ENCODE measurements at places on chromosomes 3 and 15.

GRCh38 chr15:64447536-64448315 lies 12.7 kb upstream of the ZNF609 start:
- no peak for DNase-seq

DNA sequence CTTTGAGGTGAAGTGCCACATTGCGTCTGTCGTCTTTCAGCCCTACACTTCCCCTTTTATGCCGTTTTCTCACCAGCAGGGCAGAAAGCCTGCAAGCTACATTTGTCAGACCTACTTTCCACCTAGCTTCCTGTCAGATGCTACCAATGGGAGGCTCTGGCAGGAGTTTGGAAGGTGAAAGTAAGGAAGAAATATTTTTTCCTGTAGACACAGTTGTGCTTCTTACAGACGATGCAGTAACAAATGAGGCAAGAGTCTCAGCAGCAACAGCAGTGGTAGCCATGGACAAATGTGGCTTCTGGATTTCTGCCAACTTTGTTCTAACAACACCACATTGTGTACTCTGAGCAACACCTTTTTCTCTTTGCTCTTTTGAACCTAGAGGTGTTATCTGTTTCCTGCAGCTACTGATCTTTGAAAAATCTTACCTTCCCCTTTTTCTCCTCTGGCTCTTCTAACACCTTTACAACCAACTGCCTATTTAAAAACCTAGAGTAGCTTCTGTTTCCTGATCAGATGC lies 70.6 kb upstream of the STT3B start:
- peak; percentile 26 for DNase-seq

DNA sequence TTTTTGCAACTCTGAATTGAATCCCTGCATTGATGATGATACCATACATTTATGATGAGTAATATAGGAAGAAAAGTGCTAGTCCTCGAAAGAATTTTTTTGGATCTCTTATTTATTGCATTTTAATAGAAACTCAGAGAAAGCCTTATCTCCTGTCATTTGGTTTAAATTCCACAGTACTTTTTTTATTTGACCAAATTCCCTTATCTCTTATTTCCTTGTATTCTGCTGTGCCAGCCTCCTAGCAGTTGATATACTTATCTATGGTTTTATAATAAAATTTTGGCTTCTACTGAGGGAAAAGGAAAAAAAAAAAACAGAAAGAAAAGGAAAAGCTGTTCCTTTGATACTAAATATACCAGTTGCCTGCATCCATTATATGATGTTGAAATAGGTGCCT lies 535.1 kb upstream of the NR2F2 start:
- DNase-seq, result no peak

DNA sequence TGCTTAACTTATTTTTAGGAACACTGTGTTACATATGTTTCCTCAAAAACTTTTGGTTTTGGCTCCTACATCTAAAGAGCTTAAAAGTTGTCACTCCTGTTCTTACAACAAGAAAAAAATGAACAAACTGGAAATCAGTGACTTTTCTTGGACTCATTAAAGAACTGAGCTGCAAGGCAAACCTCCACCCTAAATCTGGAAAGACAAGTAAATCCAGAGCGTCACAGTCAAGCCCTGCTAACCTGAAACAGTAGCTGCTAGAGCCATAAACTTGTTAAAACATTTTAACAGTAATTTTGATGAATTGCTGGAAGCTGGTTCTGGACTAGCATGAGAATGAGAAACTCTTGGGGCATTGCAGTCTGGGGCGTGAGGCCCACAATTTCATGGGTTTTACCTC lies 350.5 kb upstream of the COL8A1 start:
- no peak for DNase-seq

DNA sequence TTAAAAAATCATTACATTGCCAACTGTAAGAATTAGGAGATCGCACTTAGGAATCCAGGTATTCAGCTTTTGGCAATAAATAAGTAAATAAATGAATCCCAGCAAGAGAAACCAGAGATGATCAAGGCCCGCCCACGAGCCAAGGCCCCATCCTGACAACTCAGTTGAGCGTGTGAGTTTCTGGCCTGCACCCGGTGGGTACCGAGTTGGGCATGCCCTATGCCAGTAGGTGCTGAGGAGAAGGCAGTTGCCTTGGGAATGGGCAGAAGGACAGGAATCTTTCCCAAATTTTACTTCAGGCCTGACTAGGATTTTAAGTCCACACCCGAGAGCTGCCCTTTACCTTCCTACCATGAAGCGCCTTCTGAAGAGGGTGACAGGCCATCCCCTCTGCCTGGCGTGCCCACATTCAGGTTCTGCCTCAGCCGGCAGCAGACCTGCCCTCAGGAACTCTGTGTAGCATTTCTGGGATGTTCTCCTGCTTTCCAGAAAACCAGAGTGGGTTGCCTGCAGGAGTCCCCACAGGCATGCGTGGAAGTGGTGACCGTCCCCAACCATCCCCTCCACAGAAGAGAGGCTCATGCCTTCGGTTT lies 99.3 kb upstream of the ALDH1A3 start:
- no peak for DNase-seq

DNA sequence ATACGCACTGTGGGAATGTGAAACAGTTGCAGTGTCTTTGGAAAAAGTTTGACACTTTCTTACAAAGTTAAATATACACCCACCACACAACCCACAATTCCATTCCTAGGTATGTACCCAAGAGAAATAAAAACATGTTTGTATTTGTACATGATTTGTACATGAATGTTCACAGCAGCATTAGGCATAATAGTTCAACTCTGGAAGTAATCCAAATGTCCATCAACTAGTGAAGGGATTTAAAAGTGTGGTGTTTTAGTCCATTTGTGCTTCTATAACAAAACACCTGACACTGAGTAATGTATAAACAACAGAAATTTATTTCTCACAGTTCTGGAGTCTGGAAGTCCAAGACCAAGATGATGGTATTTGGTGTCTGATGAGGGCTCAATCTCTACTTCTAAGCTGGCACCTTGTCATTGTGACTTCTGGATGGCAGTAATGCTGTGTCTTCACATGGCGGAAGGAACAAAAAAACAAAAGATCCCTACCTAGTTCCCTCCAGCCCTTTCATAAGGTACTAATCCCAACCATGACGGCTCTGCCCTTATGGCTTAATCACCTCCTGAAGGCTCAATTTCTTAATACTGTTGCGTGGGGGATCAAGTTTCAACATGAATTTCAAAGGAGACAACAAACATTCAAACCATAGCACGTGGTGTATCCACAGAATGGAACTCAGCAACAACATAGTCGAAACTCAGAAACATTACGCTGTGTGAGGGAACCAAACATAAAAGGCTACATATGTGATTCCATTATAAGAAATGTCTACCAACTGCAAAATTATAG lies 120.5 kb downstream of the AQP9 start:
- DNase-seq, result no peak
